ENCODE measurements at places on chromosomes 16 and 17.

- no peak for DNase-seq
Observed at GRCh38 chr17:27477971-27478684, 21.9 kb downstream of the KSR1 start.

- DNase-seq = no peak
Observed at GRCh38 chr17:34133350-34133749, 121.7 kb upstream of the CCL2 start.

DNA sequence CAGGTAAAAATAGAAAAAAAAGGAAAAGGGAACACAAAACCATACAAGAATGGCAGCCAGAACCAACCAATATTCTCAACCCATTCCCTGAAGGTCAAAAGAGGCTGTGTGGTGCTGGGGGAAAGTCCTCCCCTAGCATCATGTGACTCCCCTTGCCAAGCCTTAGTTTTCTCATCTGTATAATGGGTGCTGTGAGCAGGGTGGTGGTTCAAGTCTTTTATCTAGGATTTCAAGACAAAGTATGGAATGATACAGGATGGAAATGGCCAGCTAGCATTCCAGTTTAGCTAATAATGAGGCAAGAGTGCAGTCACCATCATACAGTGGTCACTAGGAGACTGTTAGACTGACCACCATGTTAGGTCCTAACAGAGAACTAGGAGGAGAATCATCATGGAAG, 20.7 kb downstream of the PSMB3 start:
- no peak for DNase-seq

DNA sequence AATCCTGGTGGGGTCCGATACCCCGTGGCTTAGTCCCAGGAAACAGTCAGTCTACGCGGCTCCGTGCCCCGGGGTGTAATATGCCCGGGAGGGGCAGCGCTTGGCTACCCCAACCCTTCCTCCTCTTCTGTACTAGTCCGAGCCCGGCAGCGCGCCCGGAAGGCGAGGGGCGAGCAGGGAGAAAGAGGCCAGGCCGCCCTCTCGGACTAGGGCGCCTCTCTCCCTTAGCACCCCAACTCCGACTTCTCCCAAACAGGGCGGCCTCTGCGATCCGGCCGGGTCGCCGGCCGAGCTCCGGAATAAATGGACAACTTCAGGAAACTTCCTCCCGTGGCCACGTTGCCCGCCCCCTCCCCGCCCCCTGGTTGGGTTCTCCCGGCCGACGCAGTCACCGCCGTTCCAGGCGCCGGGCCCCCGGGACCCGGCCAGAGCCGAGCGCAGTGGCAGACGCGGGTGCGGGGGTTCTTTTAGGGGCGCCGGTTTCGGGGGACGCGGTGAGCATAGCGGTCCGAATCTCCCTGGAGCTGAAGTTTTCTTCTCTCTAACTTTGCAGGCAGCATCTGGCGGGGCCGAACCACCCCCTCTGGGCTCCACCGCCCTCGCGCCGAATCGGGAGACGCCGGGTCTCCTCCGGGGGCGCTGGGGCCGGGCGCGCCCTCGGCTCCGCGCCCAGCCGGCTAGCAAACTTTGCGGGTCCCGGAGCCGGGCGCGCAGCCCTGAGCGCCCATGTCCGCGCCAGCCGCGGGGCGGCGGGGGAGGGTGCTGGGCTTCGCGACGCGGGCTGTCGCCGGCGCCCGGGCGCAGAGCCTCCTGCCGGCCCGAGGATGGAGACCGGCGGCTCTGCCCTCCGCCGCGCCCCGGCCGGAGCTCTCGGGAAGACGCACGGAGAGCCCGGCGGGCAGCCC, at the start of gene SDK2:
TSS of gene SDK2 (minus strand) at position 301 of the 905 bp plus-strand sequence. CDS start 357 bp downstream, outside the sequence.
- DNase-seq = no peak

DNA sequence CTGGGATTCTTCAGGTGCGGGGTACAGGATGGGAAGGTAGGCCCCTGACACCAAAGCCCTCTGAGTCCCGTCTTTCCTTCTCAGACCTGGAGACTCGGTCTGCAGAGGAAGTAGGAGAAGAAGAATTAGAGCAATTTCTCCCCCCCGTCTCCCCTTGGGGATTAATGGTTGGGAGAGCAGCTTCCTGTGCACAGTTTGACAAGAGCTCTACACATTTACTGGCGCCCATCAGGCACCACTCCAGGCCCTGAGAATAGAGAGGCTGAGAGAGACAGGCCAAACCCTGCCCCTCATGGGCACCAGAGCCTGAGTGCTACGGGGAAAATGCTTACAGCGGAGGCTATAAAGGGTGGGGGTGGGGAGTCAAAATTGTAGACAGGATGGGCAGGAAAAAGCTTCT, 3.5 kb upstream of the C16orf74 start:
- DNase-seq = no peak

DNA sequence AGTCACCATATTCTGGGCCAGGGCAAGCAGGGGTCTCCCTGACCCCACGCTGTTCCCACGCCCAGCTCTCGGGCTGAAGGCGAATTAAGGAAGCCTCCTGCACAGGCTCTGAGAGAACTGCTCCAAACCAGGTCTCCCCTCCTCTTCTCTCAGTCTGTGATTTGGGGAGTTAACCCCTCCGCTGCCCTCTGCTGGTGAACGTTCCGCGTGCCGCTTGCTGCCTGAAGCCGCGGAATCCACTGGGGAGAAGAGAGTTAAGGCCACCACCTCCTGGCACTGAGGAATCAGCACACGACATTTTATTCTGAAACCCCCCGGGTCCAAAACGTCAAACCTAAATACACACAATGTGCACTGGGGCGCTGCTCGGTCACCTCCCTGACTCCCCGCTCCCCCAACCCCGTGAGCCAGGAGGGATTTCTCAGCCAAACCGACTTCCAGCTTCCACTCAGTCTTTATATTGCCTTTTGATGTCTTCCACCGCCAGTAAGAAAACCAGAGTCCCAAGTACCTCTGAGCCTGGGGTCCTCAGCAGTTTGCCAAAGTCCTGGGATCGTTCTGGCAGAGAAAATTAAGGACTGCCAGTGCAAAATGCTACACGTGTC, 54.4 kb upstream of the RCVRN start:
- DNase-seq = peak; percentile 3

DNA sequence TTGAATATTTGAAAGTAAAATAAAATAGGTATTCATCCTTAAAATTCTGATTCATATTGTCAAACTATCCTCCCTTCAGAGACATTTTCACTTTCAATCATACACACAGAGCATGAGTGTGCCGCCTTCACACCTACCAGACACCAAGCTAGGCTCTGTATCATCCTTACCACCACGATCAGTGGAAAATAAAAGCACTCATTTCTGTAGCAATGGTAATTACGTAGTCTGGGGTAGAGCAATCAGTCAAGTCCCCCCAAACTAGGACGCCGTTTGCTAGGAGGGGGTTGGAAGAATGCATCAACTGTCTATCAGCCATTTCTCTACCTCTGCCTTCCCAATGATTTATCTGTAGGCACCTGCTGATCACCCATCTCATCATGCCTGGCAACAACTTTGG, 84.6 kb upstream of the GRIN2A start:
- no peak for DNase-seq

GRCh38 chr17:76268015-76268749, 3.0 kb downstream of the UBALD2 start:
- no peak for DNase-seq

- no peak for DNase-seq
Observed at GRCh38 chr16:8872967-8873865, 4.4 kb upstream of the CARHSP1 start.

GRCh38 chr16:20107083-20107482, 33.4 kb upstream of the GPR139 start:
- no peak for DNase-seq

- DNase-seq = no peak
Observed at GRCh38 chr16:4803401-4803844, 990 bp upstream of the ROGDI start.

- no peak for DNase-seq
Observed at GRCh38 chr17:50208611-50209061, 7.2 kb upstream of the COL1A1 start.

GRCh38 chr17:73400915-73401545, 89.2 kb upstream of the CDC42EP4 start:
- DNase-seq = no peak

DNA sequence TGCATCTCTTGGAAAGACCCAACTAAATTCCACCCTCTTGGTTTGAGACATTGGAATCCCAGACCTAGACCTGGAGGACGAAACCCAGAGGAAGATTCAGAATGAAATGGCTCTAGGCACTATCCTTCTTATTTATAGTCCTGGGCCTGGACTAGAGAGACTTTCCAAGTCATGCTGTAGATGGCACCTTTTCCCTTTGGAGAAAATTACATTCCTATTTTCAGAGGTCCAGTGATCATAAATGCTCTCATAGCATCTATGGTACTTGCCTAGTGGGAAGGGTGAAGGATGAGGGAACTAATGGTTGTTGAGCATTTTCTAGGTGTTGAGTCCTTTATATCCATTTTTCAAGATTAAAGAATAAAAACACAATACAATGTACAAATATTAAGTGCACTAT, 37.1 kb downstream of the SPACA3 start:
- no peak for DNase-seq

DNA sequence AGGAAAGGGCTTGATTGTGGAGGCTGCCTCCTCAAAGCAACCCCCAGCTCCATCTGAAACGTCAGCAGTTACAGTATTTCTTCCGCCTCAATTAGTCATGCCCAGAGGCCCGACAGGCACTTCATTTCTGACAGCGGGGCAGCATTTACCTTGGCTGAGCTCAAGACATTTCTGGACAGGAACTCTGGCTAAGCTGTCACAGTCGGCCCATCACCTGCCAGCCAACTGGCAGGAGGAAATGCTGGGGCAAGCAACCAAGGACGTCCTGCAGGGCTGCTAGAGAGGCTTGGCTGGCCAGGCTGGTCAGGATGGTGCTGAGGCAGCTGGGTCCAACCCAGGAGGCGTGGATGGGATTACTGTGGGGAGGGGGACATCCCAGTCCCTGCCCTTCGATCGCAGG, 27.8 kb downstream of the PLXDC1 start:
- no peak for DNase-seq

DNA sequence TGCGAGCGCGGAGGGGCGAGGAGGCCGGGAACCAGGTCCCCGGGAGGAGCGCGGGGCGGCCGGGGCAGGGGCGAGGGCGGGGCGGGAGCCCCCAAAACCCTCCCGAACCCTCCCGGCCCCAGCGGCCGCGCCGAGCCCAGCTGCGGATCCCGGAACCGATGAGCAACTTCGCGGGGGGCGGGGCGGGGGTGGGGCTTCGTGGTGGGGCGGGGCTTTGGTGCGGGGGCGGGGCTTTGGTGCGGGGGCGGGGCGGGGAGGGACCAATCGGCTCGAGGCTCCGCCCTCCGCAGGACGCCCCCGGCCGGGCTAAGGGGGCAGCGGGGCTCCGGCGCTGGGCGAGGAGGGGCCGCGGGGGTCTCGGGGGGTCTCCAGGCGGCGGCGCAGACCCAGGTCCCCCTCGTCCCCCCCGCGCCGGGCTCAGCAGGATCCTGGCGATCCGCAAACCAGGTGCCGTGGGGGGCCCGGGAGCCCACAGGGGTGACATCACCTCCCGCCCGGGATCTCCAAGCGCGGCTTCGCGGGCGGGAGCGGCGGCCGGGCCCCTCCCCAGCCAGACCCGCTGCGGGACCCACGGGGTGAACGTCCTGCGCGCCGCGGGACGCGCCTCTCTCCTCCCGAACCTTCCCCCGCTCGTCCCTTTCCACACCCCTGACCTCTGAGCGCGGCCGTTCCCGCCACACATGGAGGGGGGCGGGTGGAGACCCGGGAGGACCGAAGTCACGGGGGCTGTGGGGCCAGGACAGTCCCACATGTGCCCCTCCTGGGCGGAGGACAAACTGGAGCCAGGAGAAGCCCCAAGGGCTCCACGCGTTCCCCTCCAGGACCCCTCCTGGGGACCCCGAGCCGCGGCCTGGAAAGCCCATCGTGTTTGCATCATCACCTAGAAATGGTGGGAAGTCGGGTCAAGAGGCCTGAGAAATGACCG, at the start of gene ABR:
TSS of gene ABR (minus strand) at position 164 of the 925 bp plus-strand sequence. CDS start 254 bp downstream, outside the sequence.
- no peak for DNase-seq

DNA sequence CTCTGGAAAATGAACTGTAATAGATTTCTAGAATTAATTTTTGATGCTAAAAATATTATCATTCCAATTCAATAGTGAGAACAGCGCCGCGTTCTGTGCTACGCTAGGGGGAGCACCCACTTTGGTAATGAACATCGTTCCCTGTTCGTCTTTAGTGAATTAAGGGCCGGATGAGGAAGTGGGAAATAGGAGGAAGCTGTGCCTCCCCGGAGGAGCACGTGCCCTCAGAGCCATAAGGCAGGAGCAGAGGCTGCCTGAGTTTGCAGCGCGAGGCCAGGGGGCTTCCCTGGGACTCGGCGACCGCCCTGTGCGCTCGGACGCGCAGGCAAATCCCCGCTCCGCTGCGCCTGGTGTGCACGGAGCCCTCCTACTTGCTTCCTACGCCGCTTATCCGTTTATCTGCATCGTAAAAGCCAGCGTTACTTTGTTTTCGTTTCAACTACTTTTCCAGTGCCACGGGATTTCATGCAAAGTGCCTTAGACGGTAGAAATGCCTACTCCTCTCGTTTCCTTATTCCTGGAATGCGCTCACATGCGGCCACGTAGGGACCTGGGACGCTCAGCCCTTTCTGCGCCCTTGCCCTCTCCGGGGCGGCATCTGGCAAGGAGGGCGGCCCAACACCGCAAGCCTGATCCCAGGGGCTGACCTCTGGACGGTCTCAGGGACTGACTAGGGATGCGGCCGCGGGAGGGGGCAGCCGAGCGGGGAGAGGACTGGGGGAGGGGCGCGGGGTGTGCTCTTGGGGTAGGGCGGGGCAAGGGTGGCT, 76.4 kb downstream of the KCNJ12 start:
- no peak for DNase-seq

- DNase-seq = no peak
Observed at GRCh38 chr17:77451245-77451893, 310.6 kb downstream of the SEC14L1 start.

DNA sequence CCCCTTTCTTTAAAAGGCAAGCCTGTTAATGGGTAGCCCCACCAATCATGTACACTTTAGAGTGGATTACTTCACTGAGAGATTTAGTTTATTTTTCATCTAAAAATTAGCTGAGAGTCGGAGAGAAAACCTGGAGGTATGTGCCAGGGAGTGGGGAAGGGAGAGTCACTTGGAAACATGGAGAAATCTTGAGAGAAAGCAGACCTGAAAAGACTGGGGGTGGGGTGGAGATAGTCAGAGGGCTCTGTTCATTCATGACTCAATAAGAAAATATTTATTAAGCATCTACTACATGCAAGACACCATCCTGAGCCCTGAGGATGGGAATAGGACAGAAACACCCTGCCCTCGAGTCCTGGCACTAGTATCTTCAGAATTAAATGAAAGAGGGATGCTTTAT, 27.4 kb upstream of the RCVRN start:
- no peak for DNase-seq
